ENCODE measurements at places on chromosomes 7 and 10.

GRCh38 chr10:69879634-69880257, 78.0 kb downstream of the COL13A1 start:
- DNase-seq = no peak

DNA sequence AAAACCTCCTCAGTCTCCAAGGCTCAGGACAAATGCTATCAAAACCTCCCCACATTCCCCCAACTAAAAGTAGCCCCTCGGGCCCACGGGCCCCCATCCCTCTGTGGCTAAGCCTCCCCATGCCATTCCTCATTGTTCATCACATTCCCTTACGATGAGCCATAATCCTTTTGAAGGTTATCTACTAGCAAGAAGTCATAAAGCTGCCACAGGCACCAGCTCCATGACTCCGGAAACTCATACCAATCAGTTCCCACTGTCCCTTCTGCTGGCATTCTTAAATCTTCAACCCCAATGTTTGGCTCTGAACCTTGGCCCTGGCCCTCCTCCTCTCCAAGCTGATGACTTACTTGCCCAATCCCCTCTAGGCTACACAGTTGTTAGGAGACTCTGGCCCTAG, 19.4 kb upstream of the TM9SF3 start:
- DNase-seq = peak; percentile 75

DNA sequence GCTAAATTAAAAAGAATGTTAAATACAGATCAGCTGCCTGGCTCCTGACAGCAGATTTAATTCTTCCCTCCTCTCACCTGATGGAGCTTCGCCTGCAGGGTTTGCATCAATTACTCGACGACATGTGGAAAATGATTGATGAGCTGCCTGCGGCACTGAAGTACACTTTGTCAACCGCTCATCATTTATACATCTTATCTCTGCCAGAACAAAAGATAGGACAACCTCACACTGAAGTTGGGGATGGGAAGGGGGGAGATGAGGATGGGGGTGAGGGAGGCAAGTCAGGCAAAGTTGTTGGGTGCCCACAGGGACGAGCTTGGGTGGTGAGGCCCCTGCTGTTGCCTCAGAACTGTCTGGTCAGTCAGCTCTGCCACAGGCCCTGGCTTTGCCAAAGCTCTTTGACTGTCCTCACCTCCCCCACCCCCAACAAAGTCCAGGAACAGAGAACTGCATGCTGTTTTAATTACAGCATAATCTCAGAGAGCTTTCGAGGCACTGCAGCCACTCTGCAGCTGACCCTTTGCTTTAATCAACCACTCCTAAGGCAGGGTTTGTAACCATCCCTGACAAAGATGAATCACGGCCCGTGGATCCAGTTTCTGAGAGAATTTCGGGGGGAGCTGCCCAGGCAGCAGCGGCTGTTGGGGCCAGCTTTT, 702.3 kb downstream of the LRMDA start:
- no peak for DNase-seq

- no peak for DNase-seq
These were observed 99.3 kb upstream of the CPXM2 start for GRCh38 chr10:123990889-123991288.

DNA sequence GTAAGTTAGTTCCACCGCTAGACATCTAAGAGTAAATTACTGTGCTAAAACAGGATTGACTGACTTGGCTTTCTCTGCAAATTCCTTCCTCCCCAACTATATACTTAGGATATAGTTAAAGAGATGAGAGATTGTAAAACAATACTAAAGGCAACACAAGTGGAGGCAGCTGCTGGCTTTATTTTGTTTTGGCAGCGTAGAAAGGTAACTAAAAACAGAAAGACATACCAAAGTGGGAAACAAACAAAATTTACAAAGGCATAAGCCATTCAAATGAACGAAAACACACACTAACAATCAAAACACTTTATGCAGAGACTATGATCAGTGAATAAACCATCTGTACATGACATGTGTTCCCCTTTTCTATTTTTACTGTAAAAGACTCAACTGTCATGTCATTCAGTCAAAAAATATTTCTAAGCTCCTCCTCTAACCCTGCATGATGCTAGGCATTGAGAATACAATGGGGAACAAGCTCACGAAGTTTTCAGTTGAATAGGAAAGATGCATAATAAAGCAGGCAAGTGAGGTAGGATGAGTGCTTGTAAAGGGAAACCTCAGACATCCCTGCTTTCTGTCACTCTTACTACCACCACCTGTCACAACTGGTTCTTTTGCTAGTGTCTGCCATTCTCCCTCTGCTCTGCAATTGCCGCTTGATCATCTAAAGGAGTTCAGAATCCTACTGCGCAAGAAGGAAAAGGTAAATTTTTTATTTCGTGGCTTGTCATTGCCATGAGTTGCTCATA, 64.2 kb upstream of the COL1A2 start:
- DNase-seq = no peak

GRCh38 chr7:37489703-37490102, 41.0 kb upstream of the ELMO1 start:
- no peak for DNase-seq

DNA sequence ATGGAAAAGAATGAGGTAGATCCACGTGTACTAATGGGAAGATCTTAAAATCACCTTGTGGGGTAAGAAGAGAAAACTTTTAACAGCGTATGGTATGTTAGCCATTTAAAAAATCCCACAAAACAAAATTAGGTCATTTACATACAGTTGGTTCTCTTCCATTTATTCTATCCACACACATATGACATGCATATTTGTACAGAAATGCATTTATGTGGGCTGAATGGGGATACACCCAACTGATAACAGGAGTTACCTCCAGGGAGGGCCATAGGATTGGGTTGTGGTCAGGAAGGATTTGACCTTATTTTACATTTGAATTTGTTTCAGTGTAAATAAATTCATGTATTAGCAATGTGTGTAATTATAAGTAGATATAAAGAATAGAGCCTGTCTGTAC, 71.5 kb downstream of the MCMBP start:
- no peak for DNase-seq

DNA sequence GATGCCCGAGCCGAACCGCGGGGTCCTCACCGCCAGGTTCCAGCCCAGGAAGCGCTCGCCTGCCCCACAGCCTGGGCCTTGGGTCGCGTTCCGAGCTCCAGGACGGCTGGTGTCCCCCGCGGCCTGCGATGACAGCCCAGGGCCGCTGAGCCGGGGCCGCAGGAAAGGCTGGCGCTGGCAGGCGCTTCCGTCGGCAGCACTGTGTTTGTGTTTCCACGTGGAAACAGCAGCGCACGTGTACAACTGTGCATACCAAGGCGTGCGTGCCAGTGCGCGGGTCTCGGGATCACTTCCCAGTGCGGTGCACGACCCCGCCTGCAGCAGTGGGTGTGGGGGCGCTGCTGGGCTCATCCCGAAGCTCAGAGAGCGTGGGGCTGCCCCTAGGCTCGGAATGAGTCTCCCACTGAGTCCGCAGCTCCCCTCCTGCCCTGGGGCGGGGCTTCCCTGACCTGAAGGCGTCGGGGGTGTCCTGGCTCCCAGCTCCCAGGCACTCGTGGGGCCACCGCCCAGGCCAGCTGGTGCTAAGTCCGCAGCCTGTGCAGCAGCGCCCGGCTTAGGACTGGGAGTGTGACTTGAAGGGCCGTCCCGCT, 17.2 kb downstream of the AP5Z1 start:
- DNase-seq = no peak

DNA sequence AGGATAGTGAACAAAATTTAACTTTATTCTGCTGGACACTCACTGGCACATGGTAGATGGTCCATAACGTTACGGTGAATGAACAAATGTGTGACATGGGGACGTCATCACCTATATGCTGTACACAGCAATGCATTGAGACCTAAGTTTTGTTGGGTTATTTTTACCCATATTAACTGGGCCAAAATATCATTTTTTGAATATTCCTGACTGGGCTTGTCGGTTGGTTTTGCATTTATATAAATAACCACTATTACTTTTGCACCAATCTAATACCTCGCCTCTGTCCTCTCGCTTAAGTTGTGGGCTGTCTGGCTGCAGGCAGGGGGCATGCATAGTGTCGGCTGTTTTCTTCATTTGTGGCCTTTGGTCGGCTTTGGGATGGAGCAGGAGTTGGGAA, 161.7 kb downstream of the USP6NL start:
- no peak for DNase-seq

All from amniotic epithelial cell (primary cell).